ENCODE measurements at places on chromosomes 16 and 17.

DNA sequence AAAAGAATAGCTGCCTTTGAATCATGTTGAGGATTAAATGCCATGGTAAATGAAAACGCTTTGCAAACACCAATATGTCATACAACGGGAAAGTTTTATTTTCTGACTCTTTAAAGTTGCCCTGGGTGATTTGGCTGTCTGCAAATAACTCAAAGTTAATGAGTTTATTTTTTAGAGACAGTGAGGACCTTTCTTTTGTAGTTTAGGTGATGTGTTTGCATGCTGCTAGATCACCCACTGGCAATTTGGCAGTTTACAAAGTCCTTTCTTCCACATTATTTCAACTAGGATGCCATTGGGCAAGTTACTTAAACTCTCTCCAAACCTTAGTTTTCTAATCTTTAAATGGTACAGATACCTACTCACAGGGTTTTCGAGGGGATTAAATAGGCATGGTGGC lies 37.8 kb downstream of the GDE1 start:
- DNase-seq = no peak

DNA sequence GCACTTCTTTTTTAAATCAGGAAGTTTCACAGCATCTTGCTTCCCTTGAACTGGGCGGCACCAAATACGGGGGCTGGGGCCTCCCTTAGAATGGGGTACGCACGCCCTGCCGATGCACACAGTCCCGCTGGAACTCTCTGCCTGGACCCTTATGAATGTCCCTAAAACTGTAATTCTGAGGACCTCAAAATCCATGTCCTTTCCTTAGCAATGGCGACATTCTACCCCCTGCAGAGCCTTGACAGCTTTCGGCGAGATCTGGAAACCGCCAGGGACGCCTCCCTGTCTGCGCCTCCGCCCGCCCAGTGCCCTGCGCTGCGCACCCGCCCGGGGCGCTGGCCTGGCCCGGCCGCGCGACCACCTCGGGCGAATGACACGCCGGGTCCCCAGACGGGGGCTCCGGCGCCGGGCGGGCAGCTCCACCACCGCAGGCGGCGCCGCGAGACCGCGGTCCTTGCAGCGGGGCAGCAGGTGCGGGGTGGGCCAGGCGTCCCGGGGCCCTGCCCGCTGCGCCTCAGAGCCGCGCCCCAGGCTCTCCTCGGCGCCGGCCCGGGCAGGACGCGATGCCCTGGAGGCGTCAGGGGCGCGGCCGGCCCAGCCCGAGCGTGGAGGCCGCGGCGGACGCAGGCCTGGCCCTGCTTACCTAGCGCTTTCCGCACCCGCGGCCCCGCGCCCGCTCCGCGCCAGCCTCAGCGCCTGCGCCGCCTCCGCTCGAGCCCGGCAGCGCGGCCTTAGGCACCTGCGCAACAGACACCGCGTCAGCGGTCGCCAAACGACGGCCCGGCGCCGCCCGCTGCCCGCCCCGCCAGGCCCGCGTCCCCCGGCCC lies 548 bp downstream of the HAGH start:
- peak; percentile 8 for DNase-seq

GRCh38 chr16:87100306-87101058 lies 216.7 kb downstream of the C16orf95 start:
- DNase-seq = no peak

- peak; percentile 90 for DNase-seq
These were observed 457 bp downstream of the CHTF8 start for GRCh38 chr16:69131839-69132423.

DNA sequence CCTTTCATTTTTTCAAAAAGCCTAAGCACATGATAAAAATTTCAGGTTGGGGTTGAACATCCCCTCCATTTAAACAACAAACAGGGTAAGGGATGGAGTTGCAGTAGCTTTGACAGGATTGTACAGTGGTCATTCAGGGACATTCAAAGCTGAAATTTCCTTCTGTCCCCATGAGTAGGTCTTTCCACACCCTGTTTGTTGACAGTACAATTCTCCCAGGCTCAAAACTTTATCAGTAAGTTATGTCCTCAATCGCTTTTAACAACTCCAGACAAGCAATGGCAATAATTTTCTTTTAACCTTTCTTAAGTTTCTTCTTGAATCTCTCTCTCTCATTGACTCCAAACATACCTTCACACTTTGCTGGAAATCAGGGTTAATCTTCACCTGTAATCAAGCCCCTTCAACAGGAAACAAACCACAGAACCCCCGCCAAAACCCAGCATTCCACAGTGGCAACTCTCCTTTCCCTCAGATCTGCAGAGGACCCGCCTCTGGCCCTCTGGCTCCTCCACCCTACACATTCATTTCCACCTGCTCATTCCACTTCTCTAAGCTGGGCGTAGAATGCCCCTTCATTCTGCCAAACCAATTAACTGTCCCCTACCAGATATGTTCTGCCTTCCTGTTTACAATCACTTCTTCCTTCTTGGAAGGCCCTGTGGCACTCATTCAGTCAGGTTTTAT lies 20.7 kb downstream of the TXNDC11 start:
- DNase-seq = no peak

DNA sequence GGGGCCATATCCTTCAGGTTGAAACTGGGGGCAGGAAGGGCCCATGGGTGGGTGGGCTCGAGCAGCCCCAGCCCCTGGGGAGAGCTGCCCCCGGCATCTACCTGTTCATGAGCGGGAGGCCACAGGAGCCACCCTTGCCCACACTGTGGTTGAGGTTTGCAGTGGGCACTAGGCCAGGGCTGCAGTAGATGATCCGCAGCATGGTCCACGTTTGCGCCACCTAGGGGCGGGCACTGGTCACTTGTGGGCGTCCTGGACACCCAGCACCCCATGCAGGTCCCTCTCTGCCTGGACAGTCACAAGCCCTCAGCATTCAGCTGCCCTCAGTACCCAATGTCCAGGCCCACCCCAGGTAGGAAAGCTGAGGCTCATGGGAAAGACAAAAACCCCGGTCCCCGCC lies 1.8 kb upstream of the JMJD8 start:
- DNase-seq = peak; percentile 39

DNA sequence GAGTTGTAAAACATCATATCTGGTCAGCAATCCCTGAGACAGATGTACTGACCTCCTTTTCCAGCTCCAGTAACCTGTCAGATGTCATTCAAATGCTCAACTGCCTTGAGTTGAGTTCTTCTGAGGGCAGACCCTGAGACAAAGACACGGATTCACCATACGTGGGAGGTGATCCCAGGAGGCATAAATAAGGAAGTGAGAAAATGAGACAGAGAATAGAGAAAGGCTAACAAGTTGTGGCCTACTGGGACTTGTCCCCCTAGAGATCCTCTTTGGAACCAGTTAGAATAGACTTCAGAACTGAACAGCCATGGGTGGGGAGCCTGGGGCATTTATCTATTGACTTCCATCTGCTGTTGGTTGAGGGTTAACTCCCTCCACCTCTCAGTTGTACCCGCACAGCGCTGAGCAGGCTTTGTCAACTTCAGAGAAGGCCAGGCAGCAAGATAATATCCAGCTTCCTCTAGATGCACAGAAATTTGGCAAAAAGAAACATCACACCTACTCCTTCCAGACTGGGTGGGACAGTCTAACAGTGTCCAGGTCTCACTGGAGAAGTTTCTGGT lies 123.0 kb upstream of the DYNLRB2 start:
- no peak for DNase-seq
